Natural killer cell (primary cell): ENCODE measurements at places on chromosomes 7 and 10. TPM values are rescaled to one million over a fixed set of nuclear protein-coding genes. Genes with fewer than 3 reads are reported as not detected.

CPA2 gene
- not detected for total RNA-seq

KCNIP2 gene
- 1.6 TPM for total RNA-seq

LBX1 gene
- total RNA-seq = not detected

GNGT1 gene
- not detected for total RNA-seq

APBB1IP gene
- total RNA-seq = 92.5 TPM

PNLIPRP1 gene
- not detected for total RNA-seq

EMX2 gene
- total RNA-seq = not detected

HOXA3 gene
- total RNA-seq = 0.32 TPM

LRGUK gene
- total RNA-seq = 1.7 TPM

EN2 gene
- not detected for total RNA-seq

RABGEF1 gene
- 38.1 TPM for total RNA-seq

PAX4 gene
- total RNA-seq = not detected

OR2A5 gene
- total RNA-seq = not detected
